H9 (cell line): ENCODE measurements at places on chromosomes 6 and 20.

- no peak for DNase-seq
Measured at GRCh38 chr20:8749101-8749500, 319.8 kb upstream of the PLCB4 start.

GRCh38 chr6:146901940-146902816 lies 302.0 kb upstream of the STXBP5 start:
- DNase-seq, result no peak

GRCh38 chr6:13742961-13743735 lies 31.5 kb upstream of the RANBP9 start:
- no peak for DNase-seq

- DNase-seq, result no peak
Measured at GRCh38 chr6:13635948-13636658, 21.0 kb downstream of the NOL7 start.

DNA sequence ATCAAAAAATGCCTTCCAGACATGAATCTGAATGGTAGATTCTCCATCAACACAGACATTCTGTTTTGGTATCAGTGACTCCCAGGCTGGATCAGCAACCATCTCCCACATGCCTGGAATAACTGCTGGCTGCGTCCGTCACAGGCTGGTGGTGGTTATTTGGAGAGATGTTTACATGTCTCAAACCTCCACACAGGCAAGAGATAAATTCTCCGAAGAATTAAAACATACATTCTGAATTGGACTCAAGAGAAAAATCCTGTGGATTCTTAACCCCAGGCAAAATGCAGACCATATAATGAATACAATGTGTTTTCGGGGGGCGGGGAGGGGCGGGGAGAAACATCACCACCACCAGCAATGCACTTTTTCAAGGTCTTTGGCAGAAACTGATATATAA lies 108.2 kb downstream of the THBS2 start:
- no peak for DNase-seq

- no peak for DNase-seq
Measured at GRCh38 chr6:106825156-106825555, 149.4 kb downstream of the CD24 start.

- DNase-seq, result peak; percentile 60
Measured at GRCh38 chr20:20837574-20838021, 125.2 kb upstream of the RALGAPA2 start.

DNA sequence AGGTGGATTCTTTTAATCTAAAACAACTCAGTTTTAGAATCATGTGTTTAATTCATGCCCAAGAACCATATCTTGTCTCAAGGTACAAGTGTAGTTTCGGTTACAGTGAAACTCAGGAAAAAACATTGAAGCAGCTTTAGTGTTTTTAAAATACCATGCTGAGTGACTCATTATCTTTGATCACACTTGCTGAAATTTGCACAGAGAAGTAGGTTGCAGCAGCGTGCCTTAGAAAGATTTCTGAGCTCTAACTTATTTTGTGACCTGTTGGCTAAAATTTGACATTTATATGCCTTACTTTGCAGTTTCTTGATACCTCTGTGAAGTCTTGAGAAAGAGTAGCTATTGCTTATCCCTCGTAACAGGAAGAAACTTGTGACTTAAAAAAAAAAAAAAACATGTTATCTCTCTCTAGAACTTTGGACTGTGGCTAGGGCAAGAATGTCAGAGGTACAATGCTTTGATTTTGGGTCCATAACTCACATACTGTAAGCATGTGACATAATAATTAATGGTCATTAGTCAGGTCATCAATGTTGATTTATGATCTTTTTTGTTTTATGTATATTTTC lies 34.5 kb upstream of the FUCA2 start:
- no peak for DNase-seq

DNA sequence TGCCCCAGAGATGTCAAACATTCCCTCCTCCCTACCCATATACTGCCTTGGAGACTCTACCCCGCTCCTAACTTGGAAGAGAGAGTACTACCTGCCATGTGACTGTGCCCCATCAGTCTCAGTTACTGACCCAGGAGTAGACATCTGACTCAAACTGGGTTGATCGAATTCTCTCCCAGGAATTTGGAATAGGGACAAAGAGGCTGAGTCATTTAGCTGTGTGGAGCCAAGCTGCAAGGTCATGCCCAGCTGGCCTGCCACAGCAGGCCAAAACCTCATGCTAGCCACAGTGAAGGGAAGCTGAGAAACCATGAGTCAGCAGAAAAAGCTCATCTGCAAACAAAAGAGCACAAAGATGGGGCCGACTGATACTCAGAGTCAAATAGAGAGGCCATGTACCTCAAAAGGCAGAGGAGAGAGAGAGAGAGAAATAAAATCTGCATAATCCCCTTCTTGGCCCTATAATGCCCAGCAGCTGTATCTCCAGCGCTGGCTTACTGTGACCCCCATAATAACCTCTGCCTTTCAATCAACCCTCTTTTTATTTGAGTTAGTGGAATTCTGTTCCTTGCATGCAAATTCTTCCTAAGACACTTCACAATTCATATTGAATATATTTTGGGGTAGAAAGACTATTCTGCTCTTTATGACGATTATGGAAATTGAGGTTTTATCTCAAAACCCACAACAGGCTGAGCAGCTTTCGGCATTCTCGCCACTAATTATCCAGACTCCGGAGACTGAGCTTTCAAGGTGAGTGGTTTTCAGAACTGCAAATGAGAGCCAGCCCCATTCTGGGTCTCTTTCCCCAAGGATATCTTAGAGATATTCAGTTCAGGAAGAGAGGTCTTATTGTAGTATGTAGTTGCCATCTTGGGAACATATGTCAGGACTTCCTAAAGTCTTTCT lies 21.4 kb upstream of the AKIRIN2 start:
- DNase-seq, result peak; percentile 81

- DNase-seq, result no peak
Measured at GRCh38 chr6:131288214-131288613, 152.9 kb downstream of the AKAP7 start.

- no peak for DNase-seq
Measured at GRCh38 chr20:41086402-41087324, 50.7 kb upstream of the PLCG1 start.

GRCh38 chr20:6253396-6253795 lies 130.6 kb upstream of the FERMT1 start:
- no peak for DNase-seq
